ENCODE measurements at places on chromosomes 7 and 10.

DNA sequence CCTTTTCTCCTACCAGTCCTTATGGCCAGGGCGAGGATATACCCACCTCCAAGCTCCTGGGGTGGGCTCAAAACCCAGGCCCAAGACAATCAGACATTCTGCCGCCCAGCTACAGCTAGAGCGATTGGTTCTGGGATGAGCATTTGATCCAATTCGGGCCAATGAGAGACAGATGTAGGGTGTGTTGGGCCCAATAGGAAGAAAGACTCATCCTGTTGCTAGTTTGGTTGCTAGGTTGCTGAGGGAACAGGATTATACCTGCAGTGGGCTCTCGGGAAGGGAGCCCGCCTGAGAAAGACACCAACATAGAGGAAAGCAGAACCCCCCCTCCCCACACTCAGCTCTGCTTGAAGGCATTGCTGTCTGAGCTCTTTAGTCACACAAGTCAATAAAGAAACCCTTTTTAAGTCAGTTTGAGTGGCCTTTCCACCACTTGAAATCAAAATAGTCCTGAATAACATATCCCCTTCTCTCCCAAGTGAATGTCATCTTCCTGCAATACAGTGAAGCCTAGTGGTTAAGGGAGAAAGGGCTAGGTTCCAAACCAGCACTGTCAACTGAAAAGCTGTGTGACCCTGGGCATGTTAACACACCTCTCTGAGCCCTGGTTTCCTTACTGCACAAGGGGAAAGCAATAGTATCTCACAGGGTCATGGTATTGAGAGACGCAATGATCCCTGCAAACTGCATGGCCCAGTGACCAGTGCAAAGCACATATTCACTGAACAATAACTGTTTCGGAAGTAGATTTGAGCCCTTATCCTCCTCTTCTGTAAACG is 21.8 kb downstream of the ITPRIP start:
- no peak for DNase-seq

- DNase-seq: no peak
These were observed 369.1 kb downstream of the PLXNA4 start for GRCh38 chr7:132207211-132207610.

GRCh38 chr7:157476654-157477549 is 140.1 kb downstream of the DNAJB6 start:
- no peak for DNase-seq

DNA sequence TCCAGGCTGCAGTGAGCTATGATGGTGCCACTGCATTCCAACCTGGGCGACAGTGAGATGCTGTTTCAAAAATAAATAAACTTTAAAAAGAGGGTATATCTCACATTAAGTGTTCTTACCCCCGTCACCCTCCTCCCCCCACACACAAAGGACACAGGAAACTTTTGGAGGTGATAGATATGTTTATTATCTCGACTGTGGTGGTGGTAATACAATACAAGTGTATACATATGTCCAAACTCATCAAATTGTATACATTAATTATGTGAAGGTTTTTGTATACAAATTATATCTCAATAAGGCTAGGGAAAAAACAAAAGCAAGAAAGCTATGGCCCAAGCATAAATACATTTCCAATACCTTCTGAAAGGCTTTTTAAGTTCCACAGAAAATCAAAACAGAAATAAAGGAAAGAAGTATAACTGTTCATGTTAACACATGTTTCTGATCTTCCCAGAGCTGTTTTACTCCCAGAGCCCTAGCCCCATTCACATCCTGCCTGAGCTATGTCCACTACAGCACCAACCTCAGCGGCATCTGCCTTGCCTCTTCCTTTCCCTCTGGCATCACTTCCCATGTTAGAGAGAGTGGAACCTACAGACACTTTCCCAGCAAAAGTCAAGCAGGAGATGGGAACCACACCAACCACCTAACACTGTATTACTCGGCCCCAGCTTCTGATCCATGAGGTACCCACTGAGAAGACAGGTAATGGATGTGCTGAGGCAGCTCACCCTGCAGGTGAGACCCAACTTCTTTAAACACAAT is 48.1 kb downstream of the SGMS1 start:
- no peak for DNase-seq

GRCh38 chr10:93488956-93489528 is 6.9 kb upstream of the MYOF start:
- DNase-seq: no peak

DNA sequence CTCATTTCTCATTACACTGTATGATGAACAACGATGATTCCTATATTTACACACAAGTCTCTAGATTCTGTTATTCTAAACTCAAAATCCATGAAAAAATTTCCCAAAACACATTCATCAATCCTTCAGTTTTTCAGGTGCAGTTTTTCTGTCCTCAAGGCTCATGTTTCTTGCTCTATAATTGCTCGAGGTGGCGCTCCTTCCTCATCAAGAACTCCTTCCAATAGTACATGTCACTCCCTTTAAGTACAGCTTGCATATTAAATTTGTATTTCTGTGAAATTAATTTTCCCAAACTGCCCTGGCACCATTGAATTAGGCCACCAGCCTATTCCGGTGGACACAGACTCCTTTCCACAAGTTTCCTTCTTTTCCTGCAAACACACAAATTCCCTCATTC is 188.7 kb upstream of the MINDY3 start:
- no peak for DNase-seq

- DNase-seq: no peak
These were observed 68.0 kb upstream of the EEPD1 start for GRCh38 chr7:36085096-36085495.

DNA sequence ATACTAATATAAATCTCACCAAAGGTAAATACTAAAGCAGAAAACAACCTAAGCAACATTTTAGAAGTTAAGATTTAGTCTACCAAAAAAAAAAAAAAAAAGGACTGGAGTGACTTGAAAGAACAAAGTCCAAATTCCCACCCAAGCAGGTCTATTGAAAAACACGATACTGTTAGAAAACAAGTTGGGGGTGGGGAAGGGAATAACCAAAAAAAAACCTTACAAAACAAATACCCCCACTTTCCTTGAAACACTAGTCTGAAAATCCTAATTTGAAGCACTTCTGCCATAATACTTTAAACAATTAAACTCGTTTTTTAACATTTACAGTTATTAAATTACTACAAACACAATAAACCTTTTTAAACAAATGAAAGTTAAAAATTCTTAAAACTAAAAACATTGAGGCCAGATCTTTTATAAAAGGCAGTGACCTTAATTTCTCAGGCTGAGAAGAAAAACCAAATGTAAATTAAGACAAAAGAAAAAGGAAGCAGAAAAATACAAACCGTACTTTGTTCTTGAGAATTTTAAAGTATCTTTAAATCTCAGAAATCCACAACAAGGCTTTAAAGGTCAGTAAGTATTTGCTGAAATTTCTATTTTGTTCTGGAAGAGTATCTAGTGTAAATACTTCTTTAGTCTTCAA is 135.1 kb downstream of the NRBF2 start:
- no peak for DNase-seq

- no peak for DNase-seq
These were observed 56.2 kb upstream of the DPYSL4 start for GRCh38 chr10:132130286-132131265.

DNA sequence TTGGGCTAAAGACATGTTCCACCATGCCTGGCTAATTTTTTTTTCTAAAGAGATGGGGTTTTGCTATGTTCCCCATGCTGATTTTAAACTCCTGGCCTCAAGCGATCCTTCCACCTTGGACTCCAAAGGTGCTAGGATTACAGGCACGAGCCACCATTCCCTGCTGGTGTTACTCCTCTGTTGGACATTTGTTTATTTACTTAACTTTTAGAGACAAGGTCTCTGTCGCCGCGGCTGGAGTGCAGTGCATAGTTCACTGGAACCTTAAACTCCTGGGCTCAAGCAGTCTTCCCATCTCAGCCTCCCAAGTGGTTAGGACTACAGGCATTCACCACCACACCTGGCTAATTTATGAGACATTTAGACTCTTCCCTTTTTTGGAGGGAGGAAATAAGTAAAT is 38.9 kb downstream of the CCAR1 start:
- no peak for DNase-seq

DNA sequence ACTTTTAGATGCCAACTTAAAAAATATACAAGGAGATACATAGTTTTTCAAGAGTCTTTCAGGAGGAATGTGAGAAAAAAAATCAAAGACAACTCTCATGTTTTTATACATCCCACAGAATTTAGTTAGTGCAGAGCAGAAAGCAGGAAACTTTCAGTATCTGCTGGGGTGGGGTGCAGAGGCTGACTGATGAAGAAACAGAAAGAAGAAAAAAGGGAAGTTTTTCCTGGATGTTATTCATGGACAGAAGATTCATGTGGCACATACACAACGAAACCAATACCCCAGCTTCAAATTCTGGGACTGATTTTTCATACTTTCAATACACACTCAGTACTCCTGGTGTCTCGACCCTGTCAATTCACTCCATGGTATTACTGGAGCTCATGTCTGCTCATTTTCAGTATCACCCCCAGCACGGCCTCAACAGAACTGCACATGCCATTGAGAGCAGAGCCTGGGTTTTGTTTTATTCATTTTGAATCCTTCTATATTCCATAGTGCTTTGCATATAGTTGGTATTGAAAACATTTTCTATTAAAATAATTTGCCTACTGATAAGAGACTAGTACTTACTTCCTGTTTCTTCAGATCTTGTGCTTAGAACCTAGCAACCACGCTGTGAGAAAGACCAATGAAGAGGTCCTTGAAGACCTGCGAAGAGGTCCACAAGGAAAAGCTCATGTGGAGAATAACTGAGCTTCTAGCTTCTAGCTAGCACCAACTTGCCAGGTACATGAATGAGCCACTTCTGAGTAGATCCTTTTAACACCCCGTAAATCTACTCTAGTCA is 49.0 kb downstream of the NDUFB2 start:
- DNase-seq: no peak

DNA sequence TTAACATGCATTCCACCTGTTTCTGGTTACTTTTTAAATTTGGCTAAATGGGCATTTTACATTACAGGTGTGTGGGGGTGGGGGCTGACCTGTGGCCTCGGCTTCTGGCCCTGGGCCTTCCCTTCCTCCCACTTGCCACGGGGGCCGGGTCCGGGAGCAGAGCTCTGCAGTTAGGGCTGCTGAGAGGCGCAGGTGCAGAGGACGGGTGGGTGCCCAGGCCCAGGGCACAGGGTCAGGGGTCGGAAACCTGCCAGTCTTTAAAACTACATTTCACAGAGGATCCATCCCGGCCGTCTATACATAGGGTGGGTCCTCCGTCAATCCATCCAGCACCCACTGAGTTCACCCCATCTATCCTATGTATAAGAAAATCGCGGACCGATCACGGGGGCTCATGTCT is 106.5 kb upstream of the INSIG1 start:
- DNase-seq: no peak

DNA sequence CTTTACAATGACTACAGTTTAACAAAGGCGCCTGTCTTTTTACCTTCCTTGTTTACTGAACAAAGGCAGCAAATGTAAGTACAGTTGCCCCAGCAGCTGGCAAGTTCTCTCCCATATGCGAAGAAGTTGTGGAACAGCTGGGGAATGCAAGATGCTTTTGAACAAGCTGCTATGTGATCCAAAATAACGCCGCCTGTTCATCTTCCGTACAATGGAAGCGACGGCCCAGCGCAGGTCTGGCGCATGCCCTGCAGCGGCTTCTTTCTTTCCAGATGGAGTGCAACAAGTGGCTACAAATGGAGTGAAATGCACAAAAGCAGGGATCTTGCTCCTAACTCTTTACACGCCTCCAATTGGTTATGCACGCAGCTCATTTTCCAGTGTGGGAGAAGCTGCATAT is 97.0 kb upstream of the SVIL start:
- DNase-seq: no peak

DNA sequence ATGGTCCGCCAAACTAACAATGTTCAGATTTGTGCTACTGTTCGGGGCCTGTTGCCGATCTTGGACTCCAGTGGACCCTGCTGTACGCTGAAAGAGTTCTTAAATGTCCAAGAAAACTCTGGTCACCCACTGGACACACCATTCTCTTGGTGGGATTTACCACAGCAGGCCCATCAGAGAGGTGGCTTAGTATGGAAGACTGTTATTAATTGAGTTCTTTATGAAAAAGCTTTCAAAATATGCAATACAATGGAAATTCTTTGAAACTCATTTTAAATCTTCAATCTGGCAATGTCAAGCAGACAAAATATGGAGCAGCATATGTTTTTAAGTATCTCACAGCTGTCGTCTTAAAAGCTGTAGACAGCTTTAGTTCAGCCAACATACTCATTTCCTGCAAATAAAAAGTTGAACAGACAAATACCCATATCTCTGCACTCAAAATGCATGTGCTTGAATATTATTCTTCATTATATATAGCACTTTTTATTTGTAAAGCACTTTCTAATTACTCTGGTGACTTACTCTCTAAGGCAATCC is 37.4 kb upstream of the GRM8 start:
- DNase-seq: no peak

- no peak for DNase-seq
These were observed 30.4 kb upstream of the RSU1 start for GRCh38 chr10:16847644-16848043.

- DNase-seq: peak; percentile 85
These were observed at the start of gene SRI for GRCh38 chr7:88219781-88220747. Gene SRI, minus strand, starts transcription at chr7:88220038. Its CDS starts 12 bp downstream, at chr7:88220026.

GRCh38 chr7:16068183-16068582 is 353.2 kb downstream of the CRPPA start:
- no peak for DNase-seq

DNA sequence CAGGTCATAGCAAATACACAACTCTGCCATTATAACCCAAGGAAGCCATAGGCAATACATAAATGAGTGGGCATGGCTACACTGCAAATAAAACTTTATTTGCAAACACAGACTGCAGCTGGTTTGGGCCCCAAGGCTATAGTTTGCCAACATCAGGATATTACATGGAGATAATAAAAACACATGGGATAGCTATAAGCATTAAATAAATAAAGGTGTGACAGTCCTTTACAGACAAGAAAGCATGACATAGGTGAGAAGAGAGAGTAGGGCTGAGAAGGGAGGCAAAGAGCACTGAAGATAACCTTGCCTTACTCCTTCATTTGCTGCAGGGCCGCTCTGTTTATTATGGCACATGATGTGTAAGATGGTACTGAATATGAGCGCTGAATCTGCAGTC is 135.1 kb upstream of the GHITM start:
- no peak for DNase-seq

- DNase-seq: no peak
These were observed 68.2 kb downstream of the TFEC start for GRCh38 chr7:115962340-115962739.

DNA sequence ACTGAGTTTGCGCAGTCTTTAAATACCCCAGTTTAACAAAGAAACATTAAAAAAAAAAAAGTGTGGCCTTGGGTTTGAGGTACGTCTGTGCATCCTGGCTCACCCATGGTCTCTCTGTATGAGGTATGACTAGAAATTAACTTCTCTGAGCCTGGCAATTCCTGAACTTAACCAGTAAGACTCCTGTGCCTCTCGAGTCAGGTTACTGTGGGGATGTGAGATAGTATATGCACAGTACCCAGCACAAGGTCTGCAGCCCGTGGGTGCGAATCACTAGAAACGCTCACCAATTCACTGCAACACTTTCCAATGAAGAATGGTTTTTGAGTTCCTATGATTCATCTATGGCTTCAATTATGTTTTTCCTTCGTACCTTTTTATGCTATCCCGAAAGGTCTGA is 149.9 kb downstream of the SFMBT2 start:
- no peak for DNase-seq

Data from activated T-helper 1 cell treated with anti-CD3 and anti-CD28 coated beads, Interleukin-2, amount 50 U/mL, for 16 hours (primary cell).